Stimulated activated CD8-positive, alpha-beta memory T cell treated with anti-CD3 and anti-CD28 coated beads, Interleukin-4, amount 100 ng/mL, for 4 hours (primary cell): ENCODE measurements at places on chromosomes 2 and 18.

DNA sequence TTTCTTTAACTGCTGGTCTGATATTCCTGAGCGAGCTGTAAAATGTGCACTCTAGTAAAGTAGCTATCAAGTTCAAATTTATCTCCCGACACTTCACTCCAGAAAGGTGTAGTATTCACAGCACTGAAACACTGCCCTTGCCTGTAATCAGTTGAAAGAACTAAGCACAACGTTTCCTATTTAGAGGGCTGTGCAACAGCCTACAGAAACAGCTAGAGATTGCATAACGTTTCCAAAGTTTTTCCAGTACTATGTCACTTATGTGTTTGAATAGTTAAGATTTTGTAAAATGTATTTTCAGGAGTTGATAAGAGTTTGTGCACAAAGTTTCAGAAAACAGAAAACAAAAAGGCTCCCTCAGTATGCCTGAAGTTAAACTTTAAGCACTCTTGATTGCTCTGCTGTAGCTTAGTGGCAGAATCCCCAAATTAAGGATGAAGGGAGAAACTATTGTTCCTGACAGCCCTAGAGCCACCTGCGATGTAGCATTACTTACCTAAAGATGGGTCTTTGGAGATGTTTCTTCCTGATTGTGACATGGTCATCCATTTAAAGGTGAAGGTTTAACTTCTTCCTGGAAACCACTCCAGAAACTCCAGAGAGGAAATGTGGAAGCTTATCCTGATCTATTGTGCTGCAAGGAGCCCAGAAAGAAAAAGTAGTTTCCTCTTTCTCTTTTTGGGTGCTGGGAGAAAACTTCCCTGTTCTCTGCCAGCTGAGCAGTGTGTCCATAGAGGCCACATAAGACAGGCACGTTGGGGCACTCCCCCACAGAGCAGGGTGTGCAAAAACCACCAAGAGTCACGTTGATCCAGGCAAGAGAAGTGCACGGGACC, 536 bp downstream of the PDE1A start:
- no peak for DNase-seq

DNA sequence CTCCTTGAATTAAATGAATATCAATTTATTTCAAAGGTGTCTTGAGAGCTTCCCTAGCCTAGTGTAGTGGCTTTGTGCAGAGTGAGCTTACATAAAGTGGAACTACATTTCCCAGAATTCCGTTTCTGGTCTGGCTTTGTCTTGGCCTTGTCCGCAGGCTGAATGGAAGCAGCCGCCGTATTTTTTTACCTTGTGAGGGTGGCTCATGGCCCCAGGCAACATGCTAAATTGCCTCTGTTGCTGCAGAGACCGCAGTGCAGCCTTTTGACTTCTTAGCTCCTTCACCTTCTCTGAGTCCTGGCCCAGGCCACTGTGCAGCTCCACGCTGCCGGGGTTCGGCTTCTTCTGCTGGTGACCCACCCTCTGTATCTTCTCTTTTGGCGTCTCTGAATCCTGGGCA, 114.8 kb upstream of the SLC38A11 start:
- no peak for DNase-seq

GRCh38 chr18:25230658-25231326, 121.2 kb downstream of the ZNF521 start:
- DNase-seq, result no peak

- no peak for DNase-seq
Observed at GRCh38 chr2:196174404-196174803, 3.0 kb upstream of the STK17B start.

DNA sequence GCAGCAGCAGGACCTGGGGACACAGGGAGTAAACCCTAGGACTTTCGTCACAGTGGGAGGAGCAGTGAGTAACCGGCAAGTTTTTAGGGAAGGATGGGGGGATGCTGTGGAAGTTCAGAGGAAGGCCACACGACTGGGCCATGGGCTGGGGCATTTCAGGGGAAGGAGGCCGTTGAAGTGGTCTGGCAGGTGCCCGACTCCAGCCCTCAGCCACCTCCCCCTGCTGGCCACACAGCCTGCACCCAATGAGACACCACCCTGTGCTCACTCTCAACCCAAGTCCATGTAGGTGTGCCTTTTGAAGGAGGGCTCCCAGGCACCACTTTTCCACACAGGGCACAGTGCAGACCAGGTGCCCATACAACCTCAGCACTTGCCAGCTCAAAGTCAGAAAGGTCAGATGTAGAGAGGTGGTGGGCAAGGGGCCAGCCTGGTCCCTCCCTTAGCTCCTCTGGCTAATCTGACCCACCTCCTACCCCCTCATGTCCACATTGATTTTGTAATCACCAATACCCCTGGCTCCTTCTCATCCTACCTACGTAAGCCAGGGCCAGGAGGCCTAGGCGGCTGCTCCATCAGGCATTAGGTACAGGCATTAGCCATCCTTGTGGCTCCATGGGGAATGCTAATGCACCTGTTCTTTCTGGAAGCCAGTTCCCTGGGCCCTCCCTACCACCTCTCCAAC, 211.2 kb downstream of the SMAD2 start:
- no peak for DNase-seq

DNA sequence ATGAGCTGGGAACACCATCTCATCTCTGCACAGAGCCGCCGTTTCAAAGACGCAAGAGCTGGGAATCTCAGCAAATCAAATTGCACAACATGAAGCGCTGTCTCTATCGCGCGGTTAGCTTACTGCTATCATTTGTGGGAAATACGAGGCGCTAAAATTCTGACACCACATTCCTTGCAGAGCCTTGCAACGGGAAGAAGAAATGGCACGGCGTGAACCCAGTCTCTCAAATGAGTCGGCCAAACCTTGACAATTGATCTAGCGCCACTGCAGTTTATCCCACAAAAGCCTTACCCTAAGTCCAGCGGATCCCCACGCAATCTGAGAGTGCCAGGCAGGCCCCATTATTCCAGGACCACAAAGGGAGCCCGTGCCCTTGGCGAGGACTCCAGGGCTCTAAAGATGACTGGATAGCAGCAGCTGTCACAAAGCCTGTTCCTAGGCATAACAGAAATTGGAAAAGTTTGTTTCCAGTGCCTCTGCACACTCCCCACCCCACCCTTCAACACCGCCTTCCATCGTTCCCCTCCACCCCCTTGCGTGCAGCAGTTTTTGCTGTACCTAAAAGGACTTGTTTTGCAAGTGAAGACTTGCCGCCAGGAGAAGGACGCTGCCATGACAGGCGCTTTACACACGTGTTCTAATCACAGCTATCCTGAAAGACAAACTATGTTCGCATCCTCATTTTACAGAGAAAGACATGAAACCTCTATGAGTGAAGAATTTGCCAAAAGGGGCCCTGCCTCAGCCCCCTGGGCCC, 252.4 kb downstream of the EIPR1 start:
- DNase-seq, result no peak

DNA sequence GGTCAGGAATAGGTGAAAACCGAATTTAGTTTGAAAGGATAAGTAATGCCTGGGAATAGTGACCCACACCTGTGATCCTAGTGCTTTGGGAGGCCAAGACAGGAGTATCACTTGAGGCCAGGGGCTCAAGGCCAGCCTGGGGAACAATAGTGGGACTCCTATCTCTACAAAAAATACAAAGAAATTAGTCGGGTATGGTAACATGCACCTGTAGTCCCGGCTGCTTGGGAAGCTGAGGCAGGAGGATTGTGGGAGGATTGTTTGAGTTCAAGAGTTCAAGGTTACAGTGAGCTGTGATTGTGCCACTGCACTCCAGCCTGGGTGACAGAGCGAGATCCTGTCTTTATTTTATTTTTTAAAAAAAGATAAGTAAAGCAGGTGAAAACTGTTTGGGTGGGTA, 3.8 kb upstream of the MYO1B start:
- no peak for DNase-seq

DNA sequence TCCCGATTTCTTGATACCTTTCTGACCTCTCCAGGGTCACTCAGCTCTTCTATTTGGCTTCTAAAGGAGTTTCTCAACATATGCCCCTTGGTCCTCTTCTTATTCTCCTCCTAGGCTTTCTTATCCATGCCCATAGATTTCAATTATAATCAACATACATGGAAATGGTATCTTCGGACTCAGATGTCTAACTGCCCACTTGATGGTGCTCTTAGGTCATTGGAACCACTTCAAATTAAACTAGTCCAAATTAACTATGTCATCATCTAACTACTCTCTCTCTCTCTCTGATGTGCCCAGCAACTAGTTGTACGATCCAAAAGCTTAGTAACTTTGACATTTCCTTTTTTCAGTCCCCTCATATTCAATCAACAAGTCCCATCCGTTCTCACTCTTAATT, 43.2 kb upstream of the GPR75 start:
- DNase-seq, result no peak

DNA sequence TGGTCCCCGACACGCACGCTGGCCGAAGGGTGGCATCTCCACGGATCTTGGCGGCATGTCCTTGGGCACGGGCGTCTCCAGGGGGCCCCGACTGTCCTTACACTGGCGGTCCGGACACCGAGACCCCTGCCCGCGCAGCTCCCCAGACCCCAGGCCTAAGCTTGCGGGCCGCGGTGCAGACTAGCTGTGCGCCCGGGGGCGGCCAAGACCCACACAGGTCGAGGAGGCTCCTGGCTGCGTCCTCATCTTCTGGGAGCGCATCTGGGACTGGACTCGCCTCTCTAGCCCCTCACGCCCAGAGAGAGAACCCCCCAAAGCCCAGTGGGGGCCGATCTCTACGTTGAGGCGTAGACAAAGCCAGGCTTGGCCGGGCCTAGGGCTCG, 475 bp upstream of the TWIST2 start:
- DNase-seq, result no peak

DNA sequence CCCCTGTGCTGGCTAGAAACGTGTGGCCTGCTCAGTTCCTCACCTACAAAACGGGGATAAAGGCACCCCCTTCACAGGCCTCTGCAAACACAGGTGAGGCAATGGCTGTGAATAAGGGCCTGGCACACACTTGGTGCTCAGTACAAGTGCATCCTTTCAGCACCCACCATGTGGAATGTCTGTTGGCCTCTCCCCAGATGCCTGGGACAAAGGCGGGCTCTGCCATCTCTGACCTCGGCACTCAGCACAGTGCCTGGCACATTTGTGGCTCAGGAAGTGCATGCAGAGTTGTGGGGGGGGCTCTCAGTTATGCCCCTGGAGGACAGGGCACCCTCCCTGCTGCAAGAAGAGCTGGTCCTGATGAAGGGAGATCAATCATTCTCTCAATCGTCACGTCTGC, 224.6 kb upstream of the RAB6C start:
- DNase-seq, result no peak

- no peak for DNase-seq
Observed at GRCh38 chr2:20141806-20142205, 83.1 kb downstream of the SDC1 start.

GRCh38 chr2:197092431-197092830, 165.9 kb upstream of the PGAP1 start:
- DNase-seq, result no peak

DNA sequence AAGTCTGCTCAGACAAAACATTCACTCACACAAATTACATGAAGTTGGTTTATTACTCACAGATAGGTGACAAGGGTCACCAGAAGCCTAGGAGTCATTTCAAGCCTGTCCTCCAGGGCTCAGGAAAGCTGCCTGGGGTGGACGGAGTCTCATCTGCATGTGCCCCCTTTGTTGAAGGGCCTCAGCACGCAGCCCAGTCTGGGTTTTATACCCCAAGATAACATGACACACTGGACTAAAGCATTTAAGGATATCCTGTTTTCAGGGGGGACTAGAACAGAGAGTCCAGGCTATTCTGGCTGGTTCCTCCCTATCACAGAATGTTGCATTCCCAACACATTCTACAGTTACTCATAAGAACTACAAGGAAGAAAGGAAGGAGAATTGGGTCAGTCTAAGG, 164.7 kb downstream of the MREG start:
- DNase-seq, result no peak

- no peak for DNase-seq
Observed at GRCh38 chr18:58458304-58458703, 170.6 kb downstream of the ALPK2 start.

DNA sequence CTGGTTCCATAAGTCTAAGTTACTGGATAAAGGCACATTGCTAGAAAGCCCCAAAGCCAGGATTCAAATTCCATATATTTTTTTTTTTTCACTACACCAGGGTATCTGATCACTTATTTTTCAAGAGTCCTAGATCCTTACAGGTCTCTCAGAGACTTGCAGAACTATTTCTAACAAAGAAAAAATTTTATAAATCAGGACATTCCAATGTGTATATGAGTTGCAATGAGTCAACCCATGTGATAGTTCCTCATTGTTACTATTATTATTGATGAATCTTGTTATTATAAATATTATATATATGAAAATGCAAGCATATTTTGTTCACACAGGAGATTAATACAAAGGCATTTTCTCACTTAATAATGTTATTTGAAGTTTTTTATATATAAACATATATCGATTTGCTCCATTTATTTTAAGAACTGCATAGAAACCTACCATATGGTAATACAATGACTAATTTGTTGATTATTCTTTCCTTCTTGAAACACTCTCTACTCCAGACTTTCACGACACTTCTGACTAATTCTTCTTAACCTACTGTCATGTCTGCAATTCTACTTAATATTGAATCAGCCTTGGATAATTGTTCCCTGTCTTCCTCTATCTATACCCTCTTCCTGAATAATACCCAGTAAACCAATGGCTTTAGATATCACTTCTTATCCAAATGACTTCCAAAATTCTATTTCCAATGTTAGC, 968.4 kb upstream of the NRXN1 start:
- no peak for DNase-seq

DNA sequence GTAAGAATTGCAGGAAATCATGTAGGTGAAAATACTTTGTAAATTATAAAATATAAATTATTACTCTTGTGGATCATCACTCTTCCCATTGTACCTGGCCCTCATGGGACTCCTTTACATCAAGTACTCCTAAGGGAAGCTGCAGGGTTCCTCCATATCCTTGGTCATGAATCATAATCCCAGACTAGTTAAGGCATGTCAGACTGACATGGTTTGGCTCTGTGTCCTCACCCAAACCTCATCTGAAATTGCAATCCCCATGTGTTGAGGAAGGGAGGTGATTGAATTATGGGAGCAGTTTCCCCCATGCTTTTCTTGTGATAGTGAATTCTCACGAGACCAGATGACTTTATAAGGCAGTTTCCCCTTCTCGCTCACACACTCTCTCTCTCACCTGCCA, 77.1 kb downstream of the CMPK2 start:
- DNase-seq, result no peak

- DNase-seq, result no peak
Observed at GRCh38 chr2:46615555-46615954, 136.2 kb downstream of the TMEM247 start.

GRCh38 chr2:2452961-2453360, 121.9 kb upstream of the MYT1L start:
- no peak for DNase-seq

DNA sequence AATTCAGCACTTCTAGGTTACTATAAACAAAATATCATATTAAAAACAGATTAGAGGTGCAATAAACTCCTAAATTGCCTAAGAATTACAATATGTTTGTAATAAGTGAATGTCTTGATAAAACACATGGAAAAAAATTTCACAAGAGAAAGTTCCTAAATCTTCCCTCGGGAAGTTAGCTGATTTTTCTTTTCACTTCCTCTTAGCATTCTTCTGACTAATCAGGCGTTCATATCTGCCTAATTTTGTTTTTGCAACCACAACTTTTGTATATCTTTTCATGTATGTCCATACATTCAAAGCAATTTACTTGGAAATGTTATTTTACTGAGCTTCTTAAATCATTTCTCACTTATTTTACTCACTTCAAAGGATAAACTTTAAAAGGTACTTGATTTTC, 88.5 kb downstream of the RTTN start:
- DNase-seq, result no peak

- DNase-seq, result no peak
Observed at GRCh38 chr2:24957976-24958375, 13.8 kb downstream of the DNAJC27 start.
